ENCODE measurements at places on chromosomes 5 and 9.

DNA sequence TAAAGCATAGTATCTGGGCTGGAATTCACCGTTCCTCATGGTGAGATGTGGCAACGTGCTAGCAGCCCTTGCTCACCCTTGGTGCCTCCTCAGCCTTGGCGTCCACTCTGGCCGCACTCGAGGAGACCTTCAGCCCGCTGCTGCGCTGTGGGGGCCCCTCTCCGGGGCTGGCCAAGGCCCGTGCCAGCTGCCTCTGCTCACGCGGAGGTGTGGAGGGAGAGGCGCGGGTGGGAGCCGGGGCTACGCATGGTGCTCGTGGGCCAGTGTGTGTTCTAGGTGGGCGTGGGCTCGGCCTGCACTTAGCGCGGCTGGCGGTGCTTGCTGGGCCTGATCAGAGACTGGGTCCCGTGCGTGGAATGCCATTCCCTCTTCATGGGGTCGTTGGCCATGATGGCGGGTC lies 424.2 kb downstream of the KCTD16 start:
- no peaks in the 10 kb centered on the region for H3K36me3 ChIP-seq
- H3K4me1 ChIP-seq = no peaks in the 10 kb centered on the region
- no peak for DNase-seq
- H3K4me3 ChIP-seq = no peak overlapping the region
- H3K27me3 ChIP-seq = no peaks in the 10 kb centered on the region

GRCh38 chr5:3364433-3364832 lies 231.2 kb upstream of the IRX1 start:
- H3K27me3 ChIP-seq = no peaks in the 10 kb centered on the region
- no peak overlapping the region for H3K27ac ChIP-seq
- no peaks in the 10 kb centered on the region for H3K36me3 ChIP-seq

- no peaks in the 10 kb centered on the region for H3K27me3 ChIP-seq
- H3K4me3 ChIP-seq = no peak overlapping the region
- DNase-seq = no peak
- no peaks in the 10 kb centered on the region for H3K36me3 ChIP-seq
Observed at GRCh38 chr5:17154211-17154996, 63.0 kb upstream of the BASP1 start.

DNA sequence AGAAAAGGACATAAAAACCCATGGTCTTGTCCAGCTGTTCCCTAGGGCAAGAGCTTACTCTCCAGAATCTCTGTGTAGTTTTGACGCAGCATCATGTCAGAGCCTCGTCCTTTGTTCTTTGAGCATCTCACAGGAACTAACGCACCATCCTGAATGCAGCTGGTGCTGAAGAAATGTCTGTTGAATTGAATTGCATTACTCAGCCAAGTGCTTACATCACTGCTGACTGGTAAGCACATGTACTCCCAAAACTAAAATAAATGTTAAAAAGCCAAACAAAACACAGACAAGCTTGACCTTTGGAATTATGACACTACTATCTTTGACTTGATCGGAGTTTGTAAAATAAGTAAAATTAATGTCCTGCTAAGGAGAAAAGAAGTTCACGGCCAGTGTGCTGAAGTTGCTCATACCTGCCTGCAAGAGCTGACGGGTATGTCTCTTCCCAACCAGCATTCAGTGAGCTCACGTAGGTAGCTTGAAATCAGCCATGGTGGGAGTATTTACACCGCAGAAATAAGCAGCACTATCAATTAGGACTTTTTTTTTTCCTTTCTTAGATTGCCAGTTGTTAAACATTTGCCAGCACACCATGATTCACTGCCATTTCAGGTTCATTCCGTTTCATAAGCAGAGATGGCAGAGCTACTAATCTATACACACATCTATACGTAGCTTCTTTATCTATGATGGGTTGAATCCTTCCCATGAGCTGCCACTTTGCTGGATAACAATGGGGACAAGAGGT lies 310.6 kb upstream of the MSX2 start:
- H3K27me3 ChIP-seq = no peaks in the 10 kb centered on the region
- no peaks in the 10 kb centered on the region for H3K36me3 ChIP-seq
- H3K4me1 ChIP-seq = no peaks in the 10 kb centered on the region

- no peak for DNase-seq
- H3K36me3 ChIP-seq = no peaks in the 10 kb centered on the region
- no peak overlapping the region for H3K27ac ChIP-seq
Observed at GRCh38 chr9:72119853-72120252, 29.4 kb upstream of the GDA start.

GRCh38 chr5:171405615-171406014 lies 13.8 kb upstream of the FGF18 start:
- no peak overlapping the region for H3K27ac ChIP-seq
- peaks cover 69% of the 10 kb centered on the region for H3K36me3 ChIP-seq
- no peak for DNase-seq
- H3K27me3 ChIP-seq = no peaks in the 10 kb centered on the region
- H3K4me1 ChIP-seq = peaks cover 52% of the 10 kb centered on the region
- H3K4me3 ChIP-seq = no peak overlapping the region

DNA sequence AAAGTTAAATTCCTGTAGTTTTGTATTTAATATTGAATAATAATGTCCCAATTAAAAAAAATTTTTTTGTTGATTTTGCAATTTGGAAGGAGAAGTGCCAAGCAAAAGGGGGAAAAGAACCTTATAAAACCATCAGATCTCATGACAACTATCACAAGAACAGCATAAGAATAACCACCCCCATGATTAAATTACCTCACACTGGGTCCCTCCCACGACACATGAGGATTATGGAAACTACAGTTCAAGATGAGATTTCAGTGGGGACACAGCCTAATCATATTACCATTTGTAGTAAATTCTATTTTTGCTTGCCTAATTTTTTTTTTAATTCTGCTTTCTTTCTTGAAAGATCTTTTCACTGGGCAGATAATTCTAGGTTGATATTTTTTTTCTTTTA lies 33.4 kb upstream of the FCHO2 start:
- no peaks in the 10 kb centered on the region for H3K4me1 ChIP-seq
- no peak overlapping the region for H3K27ac ChIP-seq
- peaks cover 3% of the 10 kb centered on the region for H3K27me3 ChIP-seq
- no peak for DNase-seq
- H3K4me3 ChIP-seq = no peak overlapping the region

GRCh38 chr5:72723581-72723980 lies 92.9 kb upstream of the TNPO1 start:
- H3K27me3 ChIP-seq = no peaks in the 10 kb centered on the region
- H3K4me3 ChIP-seq = no peak overlapping the region
- no peaks in the 10 kb centered on the region for H3K36me3 ChIP-seq
- DNase-seq = no peak
- H3K4me1 ChIP-seq = no peaks in the 10 kb centered on the region

GRCh38 chr5:15354021-15354420 lies 146.0 kb upstream of the FBXL7 start:
- no peak overlapping the region for H3K27ac ChIP-seq
- no peaks in the 10 kb centered on the region for H3K4me1 ChIP-seq
- no peaks in the 10 kb centered on the region for H3K36me3 ChIP-seq
- H3K4me3 ChIP-seq = no peak overlapping the region
- no peak for DNase-seq
- H3K27me3 ChIP-seq = no peaks in the 10 kb centered on the region

- H3K27ac ChIP-seq = no peak overlapping the region
- no peak for DNase-seq
- H3K36me3 ChIP-seq = peaks cover 42% of the 10 kb centered on the region
- peaks cover 71% of the 10 kb centered on the region for H3K4me1 ChIP-seq
- no peak overlapping the region for H3K4me3 ChIP-seq
Observed at GRCh38 chr9:121365564-121365963, 4.5 kb downstream of the STOM start.

- H3K36me3 ChIP-seq = no peaks in the 10 kb centered on the region
- H3K4me3 ChIP-seq = no peak overlapping the region
- no peaks in the 10 kb centered on the region for H3K4me1 ChIP-seq
- H3K27ac ChIP-seq = no peak overlapping the region
- H3K27me3 ChIP-seq = peaks cover 2% of the 10 kb centered on the region
Observed at GRCh38 chr5:126538579-126538978, 56.4 kb downstream of the ALDH7A1 start.

- no peak overlapping the region for H3K27ac ChIP-seq
- H3K27me3 ChIP-seq = no peaks in the 10 kb centered on the region
- no peak overlapping the region for H3K4me3 ChIP-seq
- H3K4me1 ChIP-seq = no peaks in the 10 kb centered on the region
- DNase-seq = no peak
Observed at GRCh38 chr5:156208271-156208670, 118.7 kb upstream of the SGCD start.

GRCh38 chr9:128389395-128390149 lies 18.4 kb downstream of the URM1 start:
- no peak overlapping the region for H3K4me3 ChIP-seq
- H3K4me1 ChIP-seq = no peaks in the 10 kb centered on the region
- peaks cover 24% of the 10 kb centered on the region for H3K36me3 ChIP-seq
- H3K27me3 ChIP-seq = no peaks in the 10 kb centered on the region
- no peak overlapping the region for H3K27ac ChIP-seq

GRCh38 chr9:92385477-92385876 lies 18.9 kb downstream of the OGN start:
- no peaks in the 10 kb centered on the region for H3K4me1 ChIP-seq
- H3K4me3 ChIP-seq = no peak overlapping the region
- no peak for DNase-seq

- H3K4me3 ChIP-seq = no peak overlapping the region
- H3K4me1 ChIP-seq = no peaks in the 10 kb centered on the region
- H3K36me3 ChIP-seq = no peaks in the 10 kb centered on the region
- no peak overlapping the region for H3K27ac ChIP-seq
Observed at GRCh38 chr5:167767795-167768194, 523.6 kb upstream of the WWC1 start.

DNA sequence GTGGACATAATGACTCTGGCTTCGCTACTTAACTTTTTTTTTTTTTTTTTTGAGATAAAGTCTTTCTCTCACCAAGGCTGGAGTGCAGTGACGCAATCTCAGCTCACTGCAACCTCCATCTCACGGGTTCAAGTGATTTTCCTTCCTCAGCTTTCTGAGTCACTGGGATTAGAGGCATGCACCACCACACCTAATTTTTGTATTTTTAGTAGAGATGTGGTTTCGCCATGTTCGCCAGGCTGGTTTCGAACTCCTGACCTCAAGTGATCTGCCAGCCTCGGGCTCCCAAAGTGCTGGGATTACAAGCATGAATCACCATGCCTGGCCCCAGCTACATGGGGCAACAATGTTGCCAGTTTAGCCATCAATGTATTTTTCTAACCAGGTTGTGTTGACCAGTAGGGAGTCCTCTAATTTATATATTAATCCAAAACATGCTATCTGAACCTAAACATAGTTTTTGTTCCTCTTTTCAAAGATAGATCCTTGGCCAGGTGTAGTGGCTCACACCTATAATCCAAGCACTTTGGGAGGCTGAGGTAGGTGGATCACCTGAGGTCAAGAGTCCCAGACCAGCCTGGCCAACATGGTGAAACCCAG lies 120.3 kb upstream of the LHFPL2 start:
- DNase-seq = no peak
- peaks cover 4% of the 10 kb centered on the region for H3K4me1 ChIP-seq
- no peak overlapping the region for H3K27ac ChIP-seq
- H3K36me3 ChIP-seq = no peaks in the 10 kb centered on the region
- H3K27me3 ChIP-seq = peaks cover 2% of the 10 kb centered on the region
- H3K4me3 ChIP-seq = no peak overlapping the region

Measured in activated CD4-positive, alpha-beta memory T cell treated with anti-CD3 and anti-CD28 coated beads, Interleukin-2, amount 10 ng/mL, durations not matched to agents 7 days and 5 days (primary cell).